Trophoblast cell (in vitro differentiated cells and primary cell): ENCODE measurements at places on chromosomes 2 and 18.

- no peak for DNase-seq
These were observed 27.2 kb downstream of the CHST10 start for GRCh38 chr2:100390001-100390940.

GRCh38 chr2:54456612-54457322, 640 bp downstream of the SPTBN1 start:
- DNase-seq: peak; percentile 35

DNA sequence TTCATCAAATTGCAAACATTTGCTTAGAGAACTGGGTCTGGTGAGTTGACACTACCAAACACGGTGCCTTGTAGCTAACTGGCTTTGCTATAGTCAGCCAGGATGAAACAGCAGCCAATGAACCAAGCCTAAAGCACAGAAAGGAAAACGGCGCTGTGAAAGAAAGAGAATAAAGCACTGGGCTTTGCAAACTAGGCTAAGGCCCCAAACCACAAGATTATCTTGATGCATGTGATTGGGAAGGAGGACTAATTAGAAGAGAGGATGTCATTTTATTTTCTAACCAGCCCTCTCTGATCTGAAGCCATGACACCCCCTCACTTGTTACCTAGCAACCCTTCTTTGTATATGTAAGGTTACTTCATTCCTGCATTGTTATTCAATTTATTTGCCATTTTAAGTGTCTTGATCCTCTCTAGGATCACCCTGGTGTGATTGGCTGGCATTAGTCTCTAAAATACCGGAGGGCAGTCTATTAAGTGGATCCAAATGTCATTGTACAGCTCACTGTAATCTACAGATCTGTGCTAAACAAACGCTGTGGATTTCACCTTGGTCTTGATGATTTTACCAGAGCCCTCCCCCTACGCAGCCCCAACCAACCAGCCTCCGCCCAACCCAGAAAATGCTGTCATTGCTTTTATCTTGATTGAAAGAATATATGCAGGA, 395.4 kb upstream of the ACVR2A start:
- no peak for DNase-seq

GRCh38 chr2:10169053-10169578, 46.6 kb downstream of the RRM2 start:
- no peak for DNase-seq

GRCh38 chr2:238929242-238930081, 81.6 kb downstream of the TWIST2 start:
- no peak for DNase-seq

DNA sequence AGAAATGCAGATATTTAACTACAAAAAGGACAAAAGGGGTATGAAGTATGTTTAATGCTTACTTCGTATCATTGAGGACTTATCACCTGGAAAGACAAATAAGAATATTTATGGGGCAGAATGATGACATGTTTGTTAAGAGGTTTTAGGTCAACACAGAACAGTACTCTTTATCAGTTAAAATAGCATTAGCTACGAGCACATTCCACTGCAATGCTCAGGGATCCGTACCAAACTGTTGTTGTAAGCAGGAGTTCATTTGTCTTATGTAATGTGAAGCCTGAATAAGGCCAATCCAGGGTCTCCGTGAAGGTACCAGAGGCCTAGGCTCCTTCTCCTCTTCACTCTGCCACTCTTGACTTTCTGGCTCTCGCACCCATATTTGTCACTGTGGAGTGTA, 465.7 kb upstream of the NRP2 start:
- DNase-seq: peak; percentile 58

DNA sequence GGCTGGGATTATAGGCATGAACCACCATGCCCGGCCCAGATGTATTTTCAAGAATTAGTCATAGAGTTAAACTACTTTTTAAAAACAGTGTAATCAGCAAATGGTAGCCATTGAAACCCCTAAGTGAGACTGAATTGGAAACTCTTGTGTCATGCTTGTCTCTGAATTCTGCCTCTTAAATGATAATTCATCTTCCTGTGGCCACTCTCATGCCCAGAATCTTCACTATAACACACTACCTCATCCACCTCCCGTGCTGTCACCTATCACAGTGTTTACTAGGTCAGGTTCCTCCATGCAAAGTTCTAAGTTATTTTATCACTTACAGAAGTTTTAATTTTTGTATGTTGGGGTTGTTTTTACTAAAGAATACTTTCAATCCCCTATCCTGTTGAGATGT, 197.5 kb downstream of the PHLPP1 start:
- no peak for DNase-seq

DNA sequence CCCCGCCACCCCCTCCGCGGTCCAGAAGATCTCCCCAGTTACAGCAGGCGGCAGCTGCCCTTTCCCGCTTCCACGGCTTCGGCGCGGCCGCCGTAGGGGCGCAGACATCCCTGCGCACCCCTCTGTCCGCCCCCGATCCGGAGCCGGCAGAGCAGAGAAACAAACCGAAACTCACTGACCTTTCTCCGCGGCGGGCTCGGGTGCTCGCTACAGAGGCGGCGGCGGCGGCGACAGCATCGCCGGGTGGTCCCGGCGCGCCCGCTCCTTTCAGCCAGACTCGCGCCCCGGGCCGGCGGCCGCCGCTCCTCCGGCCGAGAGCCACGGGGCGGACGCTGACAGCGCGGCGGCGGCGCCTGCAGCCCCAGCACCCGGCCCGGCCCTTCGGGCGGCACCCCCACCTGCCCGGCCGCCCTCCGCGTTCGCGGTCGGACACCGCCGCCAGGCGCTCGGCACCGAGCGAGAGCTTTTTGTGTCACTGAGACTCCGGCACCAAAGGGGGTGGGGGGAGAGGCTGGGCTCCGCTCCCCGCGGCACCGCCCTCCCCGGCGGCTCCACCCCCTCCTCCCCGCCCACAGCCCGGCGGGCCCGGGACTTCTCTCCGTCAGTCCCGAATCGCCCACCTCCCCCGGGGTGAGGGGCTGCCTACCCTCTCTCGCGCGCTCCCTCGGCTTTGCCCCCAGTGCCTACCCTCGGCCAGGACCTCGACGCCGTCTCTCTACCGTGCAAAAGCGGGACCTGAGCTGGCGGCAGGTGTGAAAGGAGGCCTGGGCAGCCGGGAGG, 1.4 kb upstream of the RNF152 start:
- peak; percentile 51 for DNase-seq

GRCh38 chr2:37851828-37852584, 73.1 kb upstream of the RMDN2 start:
- DNase-seq: no peak

GRCh38 chr2:240878341-240878936, 9.8 kb downstream of the AGXT start:
- DNase-seq: no peak

GRCh38 chr2:23526114-23526513, 141.1 kb downstream of the KLHL29 start:
- no peak for DNase-seq

DNA sequence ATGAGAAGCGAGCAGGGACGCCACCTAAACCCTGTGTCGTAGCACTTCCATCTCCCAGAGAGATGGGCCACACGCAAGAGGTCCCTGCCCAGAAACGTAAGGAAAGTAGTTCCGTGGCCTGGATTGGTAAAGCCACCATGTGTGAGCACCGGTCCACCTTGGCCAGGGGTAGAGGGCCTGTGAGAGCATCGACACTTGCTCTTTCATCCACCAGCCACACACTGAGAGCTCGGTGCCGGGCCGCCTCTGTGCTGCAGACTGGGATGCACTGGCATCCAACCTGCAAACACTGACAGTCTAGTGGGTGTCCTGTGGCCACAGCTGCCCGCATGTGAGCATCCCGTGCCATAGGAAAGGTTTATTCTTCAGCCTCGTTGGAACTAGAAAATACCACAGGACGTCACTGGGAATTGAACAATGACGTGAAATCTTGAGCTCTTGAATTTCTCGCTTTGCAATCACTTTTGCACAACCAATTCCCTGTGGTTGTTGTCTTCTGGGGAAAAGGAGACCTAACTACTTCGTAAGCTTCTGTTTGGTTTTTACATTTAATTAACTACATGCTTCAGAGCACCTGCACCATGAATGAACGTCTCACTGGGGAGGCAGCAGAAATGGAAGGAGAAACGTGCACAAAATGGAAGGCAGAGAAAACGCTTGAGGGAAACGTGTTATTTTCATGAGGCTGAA, 212.0 kb upstream of the RAB6C start:
- DNase-seq: no peak

GRCh38 chr2:104768694-104769093, 85.2 kb upstream of the POU3F3 start:
- peak; percentile 43 for DNase-seq

DNA sequence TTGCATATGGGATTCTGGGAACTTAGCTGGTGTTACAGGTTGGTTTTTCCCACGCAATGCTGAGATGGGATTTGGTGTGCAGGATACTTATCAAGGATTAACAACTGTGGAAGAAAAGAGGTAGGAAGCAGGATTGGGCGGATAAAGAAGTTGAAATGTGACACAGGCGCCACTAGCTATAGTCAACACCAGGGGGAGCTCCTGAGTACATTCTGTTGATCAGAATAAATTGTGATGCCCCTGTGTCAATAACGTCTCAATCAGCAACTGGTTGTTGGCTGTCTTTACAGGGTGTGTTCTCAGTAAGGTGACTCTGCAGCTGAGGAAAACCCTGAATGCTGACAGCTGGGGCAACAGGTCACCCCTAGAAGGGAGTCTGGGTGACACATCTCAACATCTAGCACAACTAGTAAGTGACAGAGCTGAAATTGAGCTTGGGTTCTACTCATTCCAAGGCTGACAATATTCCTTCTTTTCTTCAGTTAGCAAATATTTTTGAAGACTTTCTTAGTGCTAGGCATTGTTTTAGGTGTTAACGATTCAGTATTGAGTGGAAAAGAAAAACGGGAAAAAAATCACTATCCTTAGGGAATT, 143.0 kb downstream of the ARL6IP6 start:
- no peak for DNase-seq

DNA sequence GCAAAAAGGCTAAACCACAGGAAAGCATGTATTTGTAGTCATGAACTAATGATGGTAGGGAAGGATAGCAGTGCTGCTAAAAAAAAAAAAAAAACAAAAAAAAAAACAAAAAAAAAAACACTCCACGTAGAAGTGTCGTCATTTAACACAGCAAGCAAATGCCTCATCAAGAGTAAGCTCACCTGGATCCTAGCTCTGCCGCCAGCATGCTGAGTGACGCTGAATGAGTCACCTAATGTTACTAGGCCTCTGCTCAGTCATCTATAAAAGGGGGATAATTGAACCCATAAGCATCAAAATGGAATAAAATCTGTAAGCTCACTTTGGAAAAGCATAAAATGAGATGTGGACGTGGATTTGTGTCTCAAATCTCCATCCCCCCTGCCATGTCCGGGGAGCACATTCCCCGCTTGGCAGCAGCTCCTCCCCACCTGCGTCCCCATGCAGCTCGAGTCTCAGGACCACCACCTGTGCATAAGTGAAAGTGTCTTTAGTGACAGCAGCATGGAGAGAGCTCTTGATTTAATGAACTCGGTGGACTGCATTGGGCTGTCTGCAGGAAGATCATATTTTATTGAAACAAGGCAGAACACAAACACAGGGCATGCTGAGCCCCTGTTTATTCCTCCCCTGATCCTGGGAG, 427.5 kb downstream of the LRATD1 start:
- DNase-seq: peak; percentile 52

DNA sequence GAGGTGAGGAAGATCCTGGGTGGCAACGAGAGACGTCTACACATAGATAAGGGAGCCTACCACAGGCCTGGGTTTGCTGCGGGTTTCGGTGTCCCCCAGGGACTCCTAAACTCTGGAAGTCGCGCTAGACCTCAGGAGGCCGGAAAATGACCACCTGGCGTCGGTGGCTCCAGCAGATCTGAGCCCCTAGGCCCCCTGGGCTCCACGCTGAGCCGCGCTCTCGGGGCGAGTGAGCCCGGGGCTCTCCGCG, 987 bp upstream of the DLX1 start:
- no peak for DNase-seq

GRCh38 chr2:121189661-121190381, 95.2 kb downstream of the TFCP2L1 start:
- no peak for DNase-seq

DNA sequence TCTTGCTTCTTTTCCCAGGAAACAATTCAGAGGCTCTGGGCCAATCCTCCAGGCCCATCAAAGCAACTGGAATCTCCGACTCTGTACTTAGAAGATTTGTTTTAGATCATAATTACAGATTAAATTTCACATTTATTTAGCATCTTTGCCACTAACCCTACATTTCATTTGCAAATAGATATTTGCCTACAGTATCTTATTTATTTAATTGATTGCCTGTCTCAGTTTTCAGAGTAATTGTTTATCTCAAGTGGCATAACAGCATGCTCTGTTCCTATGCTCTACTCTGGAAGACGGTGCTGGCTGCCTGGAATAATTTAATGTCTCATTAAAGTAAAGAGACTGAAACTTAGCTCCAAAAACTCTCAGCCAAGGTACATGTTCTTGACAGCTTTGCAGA, 213.4 kb downstream of the HNMT start:
- DNase-seq: no peak

DNA sequence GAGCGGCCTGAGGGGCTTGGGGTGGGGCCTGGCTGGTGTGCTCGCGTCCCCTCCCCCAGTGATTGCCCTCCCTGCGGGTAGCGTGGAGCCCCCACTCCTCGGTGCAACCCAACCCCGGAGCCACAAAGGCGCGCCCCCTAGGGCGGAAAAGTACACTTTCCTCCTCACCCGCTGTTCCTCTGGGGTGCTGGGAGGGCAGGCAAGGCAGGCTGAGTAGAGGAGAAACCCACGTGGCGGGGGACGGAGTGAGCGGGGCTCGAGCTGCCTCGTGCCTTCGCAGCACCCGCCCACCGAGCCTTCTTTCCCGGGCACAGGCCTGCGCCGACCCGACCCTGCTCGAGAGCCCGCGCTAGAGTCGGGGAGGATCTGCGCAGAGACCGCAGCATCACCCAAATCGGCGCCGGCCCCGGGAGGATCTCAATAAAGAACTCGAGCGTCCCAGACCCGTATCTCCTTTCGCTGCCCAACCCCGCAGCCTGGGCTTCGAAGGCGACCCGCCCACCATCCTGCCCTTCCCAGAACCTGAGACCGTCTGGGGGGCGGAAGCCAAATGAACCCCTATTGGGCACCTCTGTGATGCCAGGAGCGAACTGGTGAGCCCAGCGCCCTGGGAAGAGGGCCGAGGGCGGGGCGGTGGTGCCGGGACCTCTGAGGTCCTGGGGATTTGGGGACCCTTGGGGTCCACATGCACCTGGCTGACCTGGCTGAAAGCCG, 1.5 kb downstream of the UCN start:
- DNase-seq: no peak

DNA sequence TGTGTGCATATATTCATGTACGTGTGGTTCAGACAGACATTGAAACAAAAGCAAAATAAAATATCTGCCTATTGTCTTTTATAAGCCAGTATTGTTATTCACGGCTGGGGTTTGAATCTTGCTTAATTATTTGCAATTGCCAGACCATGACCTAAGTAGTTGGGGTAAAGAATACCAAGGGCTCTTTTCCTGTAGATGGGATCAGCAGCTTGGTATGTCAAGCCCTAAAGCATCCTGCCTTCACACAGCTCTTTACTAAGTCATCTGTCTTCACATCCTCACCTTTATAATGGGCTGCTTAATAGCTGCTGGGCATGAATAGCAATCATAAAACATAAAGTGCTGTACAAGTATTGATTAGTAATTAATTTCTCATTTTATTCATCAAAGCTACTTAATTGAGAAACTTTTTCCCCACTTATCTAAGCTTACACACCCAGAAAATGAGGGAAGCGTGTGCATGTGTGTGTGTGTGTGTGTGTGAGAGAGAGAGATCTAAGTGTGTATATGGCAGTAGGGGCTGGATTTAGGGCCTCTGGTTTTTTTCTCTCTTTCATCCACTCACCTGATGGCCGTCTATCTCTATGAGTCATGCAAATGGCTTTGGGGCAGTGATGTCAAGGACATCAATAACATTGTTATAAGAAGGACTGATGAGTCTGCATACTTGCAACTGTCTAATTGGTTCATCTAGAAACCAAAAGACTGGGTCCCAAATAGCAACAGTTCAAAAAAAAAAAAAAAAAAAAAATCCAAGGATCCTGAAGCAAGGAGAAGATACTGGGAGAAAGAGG, 244.1 kb upstream of the TNP1 start:
- DNase-seq: peak; percentile 42
